ENCODE measurements at places on chromosomes 3 and 15.

DNA sequence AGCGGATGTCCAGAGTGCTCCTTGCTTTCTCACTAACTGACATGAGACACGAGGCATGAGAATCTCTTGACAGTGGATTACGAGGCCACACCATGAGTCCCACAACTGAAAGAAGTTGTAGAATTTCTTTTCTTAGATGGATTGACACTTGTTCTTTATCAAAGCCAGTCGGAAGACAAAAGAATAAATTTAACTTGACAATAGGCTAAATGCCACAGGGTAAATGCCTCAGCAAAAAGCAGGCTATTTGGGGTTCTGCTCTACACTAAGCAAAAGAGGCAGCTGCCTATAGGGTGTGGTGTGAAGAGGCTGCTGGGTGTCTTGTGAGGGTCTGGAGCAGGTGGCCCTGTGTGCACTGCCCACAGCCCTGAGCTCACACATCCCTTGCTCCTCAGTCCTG lies 135.1 kb upstream of the SEMA6D start:
- DNase-seq: no peak

- DNase-seq: no peak
These were observed 62.2 kb upstream of the PAQR5 start for GRCh38 chr15:69236505-69236904.

- no peak for DNase-seq
These were observed 235.4 kb downstream of the OTOL1 start for GRCh38 chr3:161731968-161732367.

- DNase-seq: no peak
These were observed 1537.0 kb downstream of the OTOL1 start for GRCh38 chr3:163033652-163034051.

DNA sequence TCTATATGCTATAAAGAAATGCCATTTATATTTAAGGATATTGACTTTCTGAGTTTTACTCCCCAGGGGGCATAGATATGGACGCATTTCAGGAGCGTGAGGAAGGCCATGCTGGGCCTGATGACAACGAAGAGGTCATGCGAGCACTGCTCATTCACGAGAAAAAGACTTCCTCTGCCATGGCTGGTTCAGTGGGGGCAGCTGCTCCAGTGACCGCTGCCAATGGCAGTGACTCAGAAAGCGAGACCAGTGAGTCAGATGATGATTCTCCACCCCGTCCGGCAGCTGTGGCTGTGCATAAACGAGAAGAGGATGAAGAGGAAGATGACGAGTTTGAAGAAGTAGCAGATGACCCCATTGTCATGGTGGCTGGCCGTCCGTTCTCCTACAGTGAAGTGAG lies 38.4 kb downstream of the GTF2E1 start:
- no peak for DNase-seq

DNA sequence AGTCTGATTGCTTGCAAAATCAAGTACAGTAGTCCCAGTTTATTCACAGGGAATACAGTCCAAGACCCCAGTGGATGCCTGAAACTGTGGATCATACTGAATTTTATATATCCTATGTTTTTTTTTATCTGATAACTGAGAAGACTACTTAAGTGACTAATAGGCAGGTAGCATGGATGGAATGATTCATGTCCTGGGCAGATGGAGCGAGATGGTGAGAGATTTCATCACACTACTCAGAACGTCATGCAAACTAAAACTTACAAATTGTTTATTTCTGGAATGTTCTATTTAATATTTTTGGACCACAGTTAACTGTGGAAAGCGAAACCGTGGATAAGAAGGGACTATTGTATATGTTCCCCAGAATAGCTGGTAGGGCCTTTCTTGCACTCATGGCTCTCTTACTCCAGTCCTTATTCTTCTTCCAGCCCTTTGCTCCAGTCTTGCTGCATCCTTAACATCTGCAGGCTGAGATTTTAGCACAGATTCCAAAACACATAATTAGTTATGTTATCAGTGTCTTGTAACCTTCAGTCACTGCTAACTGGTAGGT lies 290.0 kb downstream of the ADAMTSL3 start:
- no peak for DNase-seq

DNA sequence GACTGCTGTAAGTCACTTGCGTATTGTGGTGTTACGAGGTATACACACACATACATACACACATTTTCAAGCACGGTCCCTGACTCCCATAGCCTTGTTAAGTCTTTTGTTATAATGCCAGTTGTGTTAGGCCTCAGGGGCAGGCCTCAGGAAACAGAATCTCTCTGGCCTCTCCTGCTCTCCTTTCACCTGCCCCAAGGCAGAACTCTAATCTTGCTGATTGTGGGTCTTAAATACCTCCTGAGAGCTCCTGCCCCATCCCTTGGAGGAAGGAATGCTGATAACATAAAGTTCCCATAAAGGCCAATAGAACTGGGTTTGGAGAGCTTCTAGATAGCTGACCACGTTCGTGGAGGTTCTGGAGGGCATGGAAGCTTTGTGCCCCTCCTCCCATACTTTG lies 3.9 kb upstream of the NIT2 start:
- no peak for DNase-seq

DNA sequence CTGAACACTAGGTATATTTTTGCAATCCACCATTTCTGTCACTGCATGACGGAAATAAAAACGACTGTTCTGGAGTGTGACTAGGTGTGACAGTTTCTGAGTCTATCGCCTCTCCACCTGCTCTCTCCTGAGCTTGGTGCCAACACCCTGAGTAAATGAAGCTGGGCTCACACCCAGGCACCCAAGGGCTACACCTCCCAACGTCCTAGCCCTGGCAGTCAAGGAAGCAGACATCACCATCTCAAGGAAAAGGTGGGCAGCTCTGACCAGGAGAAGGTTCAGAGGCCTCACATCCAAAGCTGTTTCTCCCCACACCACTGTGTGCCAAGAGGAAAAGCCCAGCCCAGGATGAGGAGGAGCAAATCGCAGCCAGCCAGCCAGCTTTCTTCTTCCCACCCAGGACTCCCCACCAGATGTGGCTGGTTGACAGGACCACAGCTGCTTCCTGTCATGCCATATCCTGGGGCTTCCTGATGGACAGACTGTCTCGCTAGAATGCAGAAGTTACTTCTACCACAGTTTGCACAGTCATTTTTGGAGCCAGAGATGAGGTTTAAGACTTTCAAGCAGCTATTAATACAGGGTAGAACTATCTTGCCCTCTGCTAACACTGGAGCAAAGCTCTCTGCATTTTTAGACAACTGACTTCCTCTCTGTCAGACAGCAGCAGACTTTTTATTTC lies 3.3 kb downstream of the SCAMP2 start:
- peak; percentile 76 for DNase-seq

DNA sequence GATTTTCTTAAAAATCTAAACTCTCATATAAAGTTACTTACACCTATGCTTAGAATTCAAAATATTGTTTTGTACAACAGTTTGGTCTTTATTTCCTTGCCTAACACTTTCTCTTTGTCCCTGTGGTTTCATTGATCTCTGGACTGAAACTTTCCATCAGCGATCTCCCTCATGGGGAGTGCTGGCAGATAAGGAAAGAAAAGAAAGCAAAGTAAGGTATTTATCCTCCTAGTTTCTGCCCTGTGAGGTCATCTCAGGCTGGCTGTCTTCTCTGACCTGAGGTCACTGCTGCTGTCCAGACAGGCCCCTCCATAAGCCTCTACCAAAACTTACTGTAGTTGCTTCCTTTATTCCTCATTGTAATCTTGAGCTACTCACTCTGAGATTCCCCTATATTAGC lies 57.9 kb upstream of the EPHA6 start:
- no peak for DNase-seq

- no peak for DNase-seq
These were observed 4.1 kb downstream of the MBNL1 start for GRCh38 chr3:152272771-152273242.

DNA sequence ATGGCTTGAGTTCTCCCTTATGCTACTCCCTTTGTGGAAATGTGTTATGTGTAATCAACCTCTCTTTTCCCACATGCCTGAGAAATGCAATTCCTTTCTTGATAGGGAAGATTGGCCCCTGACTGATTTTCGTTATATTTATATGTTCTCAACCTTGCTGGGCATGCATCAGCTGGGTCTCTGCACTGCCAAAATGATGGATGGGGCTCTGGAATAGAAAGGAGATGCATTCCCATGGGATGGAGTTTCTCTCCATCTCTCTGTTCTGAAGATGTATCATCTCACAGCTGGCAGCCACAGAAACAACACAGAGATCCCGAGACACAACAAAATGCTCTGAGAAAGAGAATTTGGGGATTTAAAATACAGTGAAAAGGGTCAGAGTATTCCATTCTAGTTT lies 327.7 kb upstream of the LMCD1 start:
- no peak for DNase-seq

- no peak for DNase-seq
These were observed 14.4 kb upstream of the TM4SF4 start for GRCh38 chr3:149460117-149460516.

- peak; percentile 81 for DNase-seq
These were observed 216.7 kb downstream of the ABHD5 start for GRCh38 chr3:43907508-43907858.

- DNase-seq: peak; percentile 68
These were observed 412 bp downstream of the SLC41A3 start for GRCh38 chr3:126083511-126083912.

DNA sequence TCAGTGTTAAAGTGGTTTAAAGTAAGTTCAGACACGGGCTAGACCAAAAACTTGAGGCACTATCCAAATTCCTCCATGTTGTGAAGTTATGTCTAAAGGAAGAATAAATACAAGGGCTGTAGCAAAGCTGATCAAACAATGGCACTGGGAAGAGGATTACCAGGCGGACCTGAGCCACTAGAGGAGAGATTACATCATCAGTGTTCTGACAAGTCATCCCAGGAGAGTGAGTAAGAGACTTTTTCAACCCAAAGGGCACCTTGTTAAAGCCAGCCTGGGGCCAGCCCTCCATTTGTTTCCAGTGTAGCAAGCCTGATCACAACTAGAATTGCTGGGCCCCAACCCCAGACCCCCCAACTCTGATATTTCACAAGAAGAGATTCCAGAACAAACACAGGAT lies 166.9 kb downstream of the DCLK3 start:
- no peak for DNase-seq

GRCh38 chr3:160577556-160578195 lies 12.3 kb upstream of the KPNA4 start:
- DNase-seq: no peak

DNA sequence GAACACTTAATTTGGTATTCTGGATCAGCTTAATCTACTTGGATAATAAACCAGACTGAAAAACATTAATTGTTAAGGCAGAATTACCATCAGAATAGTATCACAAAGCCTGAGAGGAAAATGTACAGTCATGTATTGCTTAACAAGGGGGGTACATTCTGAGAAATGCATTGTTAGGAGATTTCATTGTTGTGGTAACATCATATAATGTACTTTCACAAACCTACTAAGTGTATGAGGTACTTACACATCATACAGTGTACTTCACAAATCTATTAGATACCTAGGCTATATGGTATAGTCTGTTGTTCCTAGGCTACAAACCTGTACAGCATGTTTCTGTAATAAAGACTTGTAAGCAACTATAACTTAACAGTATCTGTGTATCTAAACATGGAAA lies 68.2 kb downstream of the NBEAL2 start:
- DNase-seq: no peak

Data from OCI-LY7 (cell line).